ENCODE measurements at places on chromosomes 16 and 17. TPM values are rescaled to one million over a fixed set of nuclear protein-coding genes. Genes with fewer than 3 reads are reported as not detected.

GRCh38 chr16:84899414-84899813 is 79.6 kb downstream of the CRISPLD2 start:
- H3K27ac ChIP-seq, result no peak overlapping the region
- no peak overlapping the region for H3K4me3 ChIP-seq
- no peaks in the 10 kb centered on the region for H3K36me3 ChIP-seq
- DNase-seq, result no peak

GRCh38 chr17:81066072-81066471 is 31.1 kb downstream of the BAIAP2 start:
- no peaks in the 10 kb centered on the region for H3K4me1 ChIP-seq
- H3K36me3 ChIP-seq, result no peaks in the 10 kb centered on the region
- H3K27me3 ChIP-seq, result no peaks in the 10 kb centered on the region
- no peak overlapping the region for H3K27ac ChIP-seq
- no peak for DNase-seq

DNA sequence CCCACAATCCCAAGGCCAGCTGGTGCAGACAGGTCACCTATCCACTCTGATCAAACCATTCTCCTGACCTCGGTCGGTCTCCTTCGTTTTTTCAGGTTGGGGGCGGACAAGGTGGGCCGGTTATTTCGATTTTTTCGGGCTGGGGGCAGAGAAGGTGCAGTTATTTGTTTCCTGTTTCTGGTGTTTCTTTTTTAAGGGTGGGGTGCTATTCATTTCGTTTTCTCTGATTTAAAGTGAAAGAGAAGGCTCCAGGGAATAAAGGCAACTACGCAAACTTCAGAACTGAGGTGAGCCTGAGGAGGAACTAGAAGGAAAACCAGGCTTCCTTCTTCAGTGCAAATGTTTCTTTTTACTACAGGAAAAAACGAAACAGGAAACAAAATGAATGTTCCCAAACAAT is 64.8 kb downstream of the ANKRD11 start:
- DNase-seq, result no peak
- no peak overlapping the region for H3K27ac ChIP-seq
- H3K27me3 ChIP-seq, result no peaks in the 10 kb centered on the region
- no peak overlapping the region for H3K4me3 ChIP-seq
- H3K36me3 ChIP-seq, result peaks cover 17% of the 10 kb centered on the region

Gene ARL5C
- total RNA-seq, result not detected

Gene RNF227
- 4.5 TPM for total RNA-seq

Gene PDE6G
- total RNA-seq, result 47.8 TPM

Measured in activated naive CD8-positive, alpha-beta T cell treated with anti-CD3 and anti-CD28 coated beads, Interleukin-2, amount 10 ng/mL, durations not matched to agents 7 days and 5 days (primary cell).